ENCODE measurements at places on chromosomes 7 and 10. TPM values are rescaled to one million over a fixed set of nuclear protein-coding genes. Genes with fewer than 3 reads are reported as not detected.

- no peak for DNase-seq
Measured at GRCh38 chr7:155921086-155921803, 109.0 kb upstream of the SHH start.

DNA sequence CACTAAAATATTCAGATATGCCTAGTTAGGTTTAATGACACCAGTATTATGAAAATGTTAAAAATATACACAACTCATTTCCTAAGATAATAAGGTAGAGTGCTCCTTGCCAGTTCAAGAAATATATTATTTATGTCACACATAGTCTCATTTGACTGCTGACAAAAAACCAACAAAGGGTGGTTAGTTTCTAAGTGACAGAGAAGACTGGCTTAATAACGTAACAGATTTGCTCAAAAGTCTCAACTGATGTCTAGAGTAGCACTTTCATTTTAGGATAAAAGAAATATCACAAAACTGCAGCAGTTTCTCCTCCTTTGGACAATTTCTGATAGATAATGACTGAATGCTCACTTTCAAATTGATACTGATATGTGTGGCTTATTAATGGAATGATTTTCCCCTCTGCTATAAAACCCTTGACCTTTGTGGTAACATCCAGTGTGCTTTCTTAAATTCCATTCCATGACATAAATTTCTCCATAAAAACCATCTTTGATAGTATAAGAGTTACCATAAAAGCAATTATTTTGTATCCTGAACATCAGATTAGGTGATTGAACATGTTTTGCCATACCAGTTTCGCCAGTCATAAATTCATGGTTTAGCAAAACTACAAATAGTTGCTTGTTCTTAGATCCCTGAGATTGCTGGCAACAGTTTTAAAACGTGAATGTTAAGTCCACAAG is 94.2 kb downstream of the NRBF2 start:
- no peak for DNase-seq

- no peak for DNase-seq
Measured at GRCh38 chr7:82549616-82550285, 106.2 kb upstream of the CACNA2D1 start.

DNA sequence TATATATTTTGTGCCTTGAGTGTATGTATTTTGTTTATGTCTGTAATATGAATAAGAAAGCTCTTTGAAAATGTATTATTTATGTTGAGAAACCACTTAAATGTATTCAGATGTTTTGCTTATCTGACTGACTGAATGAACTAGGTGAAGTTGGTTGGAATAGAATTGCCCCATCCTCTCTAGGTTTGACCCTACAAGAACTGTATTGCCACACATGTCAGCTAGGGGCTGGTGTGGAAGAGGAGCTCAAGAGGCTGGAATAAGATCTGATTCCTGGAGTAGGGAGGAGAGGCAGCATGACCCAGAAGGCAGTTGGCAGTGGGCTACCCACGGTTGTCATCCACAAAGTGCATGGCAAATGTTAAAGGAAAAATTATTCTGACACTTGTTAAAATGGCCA is 9.1 kb downstream of the SSMEM1 start:
- DNase-seq = no peak

The FRMD4A gene
- 55.4 TPM for total RNA-seq

The STAG3 gene
- 3.6 TPM for total RNA-seq

The HOXA1 gene
- 0.40 TPM for total RNA-seq

The ERVW-1 gene
- not detected for total RNA-seq

DNA sequence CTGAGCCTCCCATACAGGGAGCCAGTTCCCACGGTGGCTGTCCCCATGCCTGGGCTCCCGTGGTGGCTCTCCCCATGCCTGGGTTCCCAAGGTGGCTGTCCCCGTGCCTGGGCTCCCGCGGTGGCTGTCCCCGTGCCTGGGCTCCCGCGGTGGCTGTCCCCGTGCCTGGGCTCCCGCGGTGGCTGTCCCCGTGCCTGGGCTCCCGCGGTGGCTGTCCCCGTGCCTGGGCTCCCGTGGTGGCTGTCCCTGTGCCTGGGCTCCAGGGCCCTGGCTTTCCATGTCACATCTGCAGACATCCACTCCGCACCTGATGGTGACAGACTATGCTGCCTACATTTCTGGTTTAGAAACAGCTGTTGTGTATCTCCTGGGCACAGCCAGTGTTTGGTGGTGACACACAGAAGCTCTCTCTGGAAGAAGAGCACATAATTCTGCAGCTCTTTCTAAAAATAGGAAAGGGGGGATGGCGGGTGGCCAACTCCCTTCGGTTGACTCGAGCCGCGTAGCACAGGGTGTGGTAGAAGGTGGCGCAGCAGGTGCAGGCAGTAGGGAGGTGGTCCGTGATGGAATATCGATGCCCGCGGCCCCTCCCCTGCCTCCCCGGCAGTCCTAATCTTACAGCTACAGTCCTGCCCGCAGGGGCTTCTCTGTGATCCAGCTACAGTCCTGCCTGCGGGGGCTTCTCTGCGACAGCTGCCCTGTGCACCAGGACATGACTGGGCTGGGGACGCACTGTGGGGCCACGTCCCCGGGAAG is 251.2 kb downstream of the DNAJB6 start:
- no peak for DNase-seq

GRCh38 chr7:41700044-41700471 is 2.8 kb downstream of the INHBA start:
- no peak for DNase-seq

GRCh38 chr10:132233501-132234085 is 46.8 kb downstream of the DPYSL4 start:
- no peak for DNase-seq

The PIK3CG gene
- total RNA-seq = 7.1 TPM

The AGMO gene
- 8.3 TPM for total RNA-seq

The PDE6C gene
- not detected for total RNA-seq

DNA sequence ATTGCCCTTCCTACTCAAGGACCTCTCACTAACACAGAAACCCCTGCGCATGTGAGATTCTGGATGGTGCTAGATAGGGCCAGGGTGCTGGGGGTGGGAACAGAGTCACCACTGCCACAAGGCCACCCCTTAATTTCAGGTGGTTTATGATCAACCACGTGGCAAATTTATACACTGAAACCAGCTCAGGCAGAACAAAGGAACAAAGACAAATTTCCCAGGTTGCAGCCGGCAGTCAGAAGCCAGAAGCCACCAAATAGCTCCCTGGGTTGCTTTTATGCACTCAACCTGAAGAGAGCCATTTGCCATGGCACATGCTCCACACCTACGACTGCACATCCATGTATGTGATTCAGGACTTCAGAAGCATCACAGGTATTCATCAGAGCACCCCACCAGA is 2.5 kb downstream of the VOPP1 start:
- no peak for DNase-seq

The ITIH5 gene
- 42.0 TPM for total RNA-seq

- DNase-seq = no peak
Measured at GRCh38 chr7:111159426-111159825, 68.5 kb downstream of the LRRN3 start.

DNA sequence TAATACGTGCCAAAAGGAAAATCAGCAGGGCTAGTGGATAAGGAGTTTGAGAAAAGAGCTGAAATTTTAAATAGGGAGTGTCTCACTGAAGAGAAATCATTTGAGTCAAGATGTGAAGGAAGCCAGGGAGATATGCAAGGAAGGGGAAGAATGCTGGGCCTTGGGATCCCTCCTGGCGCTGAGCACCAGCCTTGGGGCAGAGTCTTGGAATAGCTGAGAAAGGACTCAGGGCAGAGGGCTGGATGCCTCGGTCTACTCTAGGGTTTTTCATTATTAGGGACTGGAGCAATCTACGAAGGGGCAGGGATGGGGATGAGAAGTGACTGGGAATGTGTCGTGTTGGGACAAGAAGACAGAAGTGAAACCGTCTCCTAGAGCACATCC is 484 bp downstream of the ZWINT start:
- no peak for DNase-seq

- no peak for DNase-seq
Measured at GRCh38 chr7:106959753-106960152, 84.8 kb upstream of the PRKAR2B start.

The HK1 gene
- 70.7 TPM for total RNA-seq

The ATRNL1 gene
- total RNA-seq = 2.7 TPM

- no peak for DNase-seq
Measured at GRCh38 chr10:72146071-72146470, 57.7 kb upstream of the SPOCK2 start.

GRCh38 chr10:124092860-124093773 is at the start of gene CHST15:
TSS of gene CHST15 (minus strand) at chr10:124093598. CDS start at chr10:124046212, 47,386 bp downstream.
- peak; percentile 21 for DNase-seq

- DNase-seq = no peak
Measured at GRCh38 chr10:30357075-30357801, 8.2 kb upstream of the MTPAP start.

DNA sequence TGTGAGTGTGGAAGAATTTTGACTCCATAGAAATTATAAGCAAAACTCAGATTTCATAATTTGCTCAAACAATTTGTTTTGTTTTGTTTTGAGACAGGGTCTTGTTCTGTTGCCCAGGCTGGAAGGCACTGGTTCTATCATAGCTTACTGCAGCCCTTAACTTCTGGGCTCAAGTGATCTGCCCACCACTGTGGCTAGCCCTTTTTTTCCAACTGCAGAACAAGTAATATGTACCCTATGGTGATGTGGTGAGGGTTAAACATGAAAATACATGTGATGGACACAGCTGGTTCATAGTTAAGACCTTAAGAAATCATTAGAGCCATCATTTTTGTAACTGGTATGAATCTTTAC is 31.1 kb downstream of the CSTF2T start:
- DNase-seq = no peak

The SPDYE9 gene
- total RNA-seq = not detected

The LEP gene
- not detected for total RNA-seq

DNA sequence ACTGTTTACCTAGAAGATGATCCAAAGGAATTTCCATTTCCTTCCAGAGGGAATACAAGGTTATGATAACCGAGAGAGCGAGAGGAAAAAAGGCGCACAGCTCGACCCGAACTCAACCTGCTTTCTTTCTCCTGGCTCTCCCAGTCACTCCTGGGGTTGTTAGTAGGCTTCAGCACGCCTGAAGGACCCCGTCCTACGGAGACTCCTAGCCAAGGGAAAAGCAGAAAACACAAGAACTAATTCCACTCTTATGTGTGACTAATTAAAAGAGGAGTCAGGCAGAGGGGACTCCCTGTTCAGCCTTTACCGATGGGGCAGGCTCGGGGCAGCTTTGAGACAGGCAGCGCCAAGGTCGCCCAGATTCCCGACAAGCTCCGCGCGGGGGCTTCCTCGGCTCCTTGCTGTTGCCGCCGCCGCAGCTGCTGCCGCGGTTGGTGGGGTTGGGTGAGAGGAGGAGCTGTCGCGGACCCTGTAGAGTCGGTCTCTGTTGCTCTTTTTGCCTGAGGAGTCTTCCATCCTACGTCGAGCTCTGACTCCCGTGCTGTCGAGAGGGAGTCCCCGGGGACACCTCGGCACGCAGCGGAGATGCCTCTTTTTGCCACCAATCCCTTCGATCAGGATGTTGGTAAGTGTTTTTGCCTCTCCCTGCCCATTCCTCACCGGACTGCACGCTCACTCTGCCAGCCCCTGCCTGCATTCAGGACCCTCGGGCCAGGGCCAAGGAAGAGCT is at the start of gene STAM:
STAM (plus strand) TSS at position 397 of the 730 bp plus-strand sequence; CDS start at position 586, 189 bp downstream.
- peak; percentile 92 for DNase-seq

The CUTC gene
- 17.5 TPM for total RNA-seq

DNA sequence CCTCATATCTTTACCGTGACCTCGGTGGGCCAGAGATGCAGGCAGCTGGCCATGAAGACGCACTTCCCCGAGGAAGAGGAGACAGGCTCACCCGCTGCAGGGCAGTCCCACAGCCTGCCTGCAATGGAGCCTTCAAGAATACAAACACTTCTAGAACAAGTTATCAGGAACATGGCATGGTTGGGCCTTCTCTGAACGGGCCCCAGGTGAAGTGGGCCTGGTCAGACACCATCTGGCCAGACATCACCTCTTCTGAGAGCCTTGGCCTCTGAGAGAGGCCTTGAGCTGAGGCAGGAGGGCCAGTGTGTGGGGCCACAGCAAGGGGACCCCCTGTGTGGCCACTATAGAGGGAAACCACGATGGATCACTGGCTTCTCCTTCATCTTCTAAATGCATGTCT is 112.4 kb upstream of the GDF10 start:
- no peak for DNase-seq

The PRPS1L1 gene
- not detected for total RNA-seq

DNA sequence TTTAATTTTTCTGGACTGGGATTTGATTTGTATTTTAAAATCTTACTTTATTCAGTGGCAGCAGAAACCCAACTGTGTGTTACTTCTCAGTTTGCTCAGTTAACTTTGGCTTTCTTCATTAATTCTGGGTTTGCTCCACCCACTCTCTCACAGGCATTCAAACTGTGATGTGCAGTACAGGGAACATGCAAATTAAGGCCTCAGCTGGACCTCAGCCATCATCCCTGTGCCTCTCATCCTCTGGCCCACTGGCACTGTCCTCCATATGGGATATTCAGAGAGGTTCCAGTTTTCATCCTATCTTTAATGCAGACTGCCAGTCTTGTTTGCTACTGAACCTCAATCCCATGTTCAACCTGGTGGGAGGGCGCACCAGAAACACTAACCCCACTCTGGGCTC is 743.4 kb upstream of the IGFBP3 start:
- DNase-seq = no peak

DNA sequence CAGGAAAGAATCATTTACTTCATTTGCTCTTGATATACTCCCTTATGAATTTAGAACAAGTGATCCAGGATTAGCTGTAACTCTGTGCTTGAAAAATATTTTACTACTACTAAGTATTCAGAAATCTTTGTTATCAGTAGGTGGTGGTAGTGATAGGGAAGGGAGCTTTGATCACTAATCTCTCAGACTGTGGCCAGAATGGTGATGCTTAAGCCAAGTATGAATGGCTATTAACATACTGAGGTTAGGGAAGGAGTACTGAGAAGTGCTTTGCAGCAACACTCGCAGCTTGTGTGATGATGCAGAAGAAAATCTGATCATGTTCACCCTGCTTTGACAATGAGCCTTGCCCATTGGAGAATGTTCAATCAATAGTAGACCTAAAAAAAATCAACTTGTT is 29.3 kb downstream of the AP3M1 start:
- no peak for DNase-seq

The HYAL4 gene
- total RNA-seq = not detected
